GM12878 (cell line): ENCODE measurements at places on chromosomes 5 and 9. TPM values are rescaled to one million over a fixed set of nuclear protein-coding genes. Genes with fewer than 3 reads are reported as not detected.

DNA sequence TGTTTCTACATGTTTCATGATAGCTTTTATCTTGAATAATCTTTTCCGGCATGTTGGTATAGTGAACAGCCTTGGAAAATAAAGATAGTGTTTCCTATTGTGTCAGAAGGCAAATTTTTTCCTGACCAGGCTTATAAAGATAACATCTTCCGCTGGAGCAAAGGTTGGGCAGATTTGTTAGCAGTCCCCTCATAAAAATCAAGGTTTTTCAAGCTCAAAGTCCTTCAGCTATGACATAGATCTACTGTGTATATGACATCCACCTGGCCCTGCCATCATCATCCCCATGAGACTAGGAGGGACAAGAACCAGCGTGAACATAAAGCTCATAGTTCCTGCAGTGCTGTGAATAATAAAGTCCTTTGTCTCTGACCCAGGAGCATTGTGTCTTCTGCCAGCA, 30.4 kb upstream of the OTULINL start:
- DNase-seq: no peak

- no peak for DNase-seq
These were observed 14.0 kb upstream of the LOX start for GRCh38 chr5:122091936-122092600.

GRCh38 chr5:142740474-142741242, 29.5 kb upstream of the ARHGAP26 start:
- DNase-seq: no peak

- DNase-seq: no peak
These were observed 68.5 kb downstream of the MCTP1 start for GRCh38 chr5:95216136-95216955.

GRCh38 chr9:84512493-84512892, 157.0 kb upstream of the NTRK2 start:
- no peak for DNase-seq

DNA sequence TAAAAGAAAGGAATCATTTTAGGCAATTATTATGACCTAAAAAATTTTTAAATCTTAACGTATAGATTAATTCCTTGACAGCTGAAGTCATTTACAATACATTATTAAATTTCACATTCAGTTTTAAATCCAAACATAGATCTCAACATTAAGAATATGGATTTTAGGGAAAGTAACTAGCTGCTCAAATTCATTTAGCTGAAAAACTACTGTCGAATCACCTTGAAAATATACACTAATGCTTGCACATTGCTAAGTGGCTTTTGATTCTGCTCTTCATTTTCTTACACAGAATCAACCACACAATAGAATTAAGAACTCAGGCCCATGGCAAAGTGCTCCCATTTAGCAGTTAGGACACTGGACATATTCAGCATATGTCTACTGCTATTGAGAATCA, 454.2 kb downstream of the RAB3C start:
- no peak for DNase-seq

- DNase-seq: no peak
These were observed 1.1 kb downstream of the WDR5 start for GRCh38 chr9:134136996-134137299.

- DNase-seq: no peak
These were observed 536.8 kb downstream of the BNC2 start for GRCh38 chr9:16333691-16334090.

LRRTM2 gene
- 0.05 TPM in 1 of 2 replicates, not detected in the other for total RNA-seq
